ENCODE measurements at places on chromosomes 3 and 15. TPM values are rescaled to one million over a fixed set of nuclear protein-coding genes. Genes with fewer than 3 reads are reported as not detected.

Gene HRG
- total RNA-seq: not detected

Gene WDR93
- 0.88 TPM for total RNA-seq

Gene IL5RA
- total RNA-seq: 3.5 TPM

Gene IGSF10
- 22.5 TPM for total RNA-seq

Gene EBLN2
- 15.4 TPM for total RNA-seq

Gene ESYT3
- 85.1 TPM for total RNA-seq

Gene IL17RC
- 32.5 TPM for total RNA-seq

- no peak for DNase-seq
These were observed 61.4 kb downstream of the TUSC7 start for GRCh38 chr3:116770815-116771450.

DNA sequence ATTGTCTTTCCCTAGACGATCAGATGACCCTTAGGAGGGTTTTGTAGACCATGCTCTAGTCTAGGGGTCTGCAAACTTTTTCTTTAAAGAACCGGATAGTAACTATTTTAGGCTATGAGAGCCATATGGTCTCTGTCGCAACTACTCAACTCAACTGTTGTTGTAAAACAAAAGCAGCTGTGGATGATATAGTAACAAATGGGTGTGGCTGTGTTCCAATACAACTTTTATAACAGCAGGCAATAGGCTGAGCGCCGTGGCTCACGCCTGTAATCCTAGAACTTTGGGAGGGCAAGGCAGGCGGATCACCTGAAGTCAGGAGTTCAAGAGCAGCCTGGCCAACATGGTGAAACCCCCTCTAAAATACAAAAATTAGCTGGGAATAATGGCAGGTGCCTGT is 6.1 kb upstream of the CMTM6 start:
- DNase-seq: no peak

DNA sequence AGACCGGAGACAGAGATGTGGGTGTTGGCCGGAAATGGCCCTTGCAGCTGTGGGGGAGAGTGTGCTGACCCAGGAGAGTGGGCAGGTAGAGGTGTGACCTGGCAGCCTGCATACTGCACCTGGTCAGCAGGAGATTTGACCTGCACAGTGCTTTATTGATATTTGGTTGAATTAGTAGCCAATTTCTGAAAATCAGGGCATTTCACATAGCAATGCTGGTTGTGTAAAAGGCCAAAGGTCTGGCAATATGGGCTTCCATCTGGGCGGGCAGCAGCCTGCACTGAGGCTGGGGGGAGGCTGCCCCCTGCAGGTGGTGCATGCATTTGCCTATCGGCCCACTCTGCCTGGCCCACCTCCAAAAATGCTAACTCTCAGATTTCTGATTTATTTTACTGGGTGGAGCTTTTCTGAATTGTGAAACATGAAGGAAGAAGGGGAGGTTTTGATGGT is 9.4 kb upstream of the MGLL start:
- DNase-seq: peak; percentile 87

- DNase-seq: peak; percentile 15
These were observed 6.4 kb downstream of the MYL3 start for GRCh38 chr3:46856576-46857471.

GRCh38 chr3:74121761-74122160 is 492.7 kb downstream of the CNTN3 start:
- no peak for DNase-seq

DNA sequence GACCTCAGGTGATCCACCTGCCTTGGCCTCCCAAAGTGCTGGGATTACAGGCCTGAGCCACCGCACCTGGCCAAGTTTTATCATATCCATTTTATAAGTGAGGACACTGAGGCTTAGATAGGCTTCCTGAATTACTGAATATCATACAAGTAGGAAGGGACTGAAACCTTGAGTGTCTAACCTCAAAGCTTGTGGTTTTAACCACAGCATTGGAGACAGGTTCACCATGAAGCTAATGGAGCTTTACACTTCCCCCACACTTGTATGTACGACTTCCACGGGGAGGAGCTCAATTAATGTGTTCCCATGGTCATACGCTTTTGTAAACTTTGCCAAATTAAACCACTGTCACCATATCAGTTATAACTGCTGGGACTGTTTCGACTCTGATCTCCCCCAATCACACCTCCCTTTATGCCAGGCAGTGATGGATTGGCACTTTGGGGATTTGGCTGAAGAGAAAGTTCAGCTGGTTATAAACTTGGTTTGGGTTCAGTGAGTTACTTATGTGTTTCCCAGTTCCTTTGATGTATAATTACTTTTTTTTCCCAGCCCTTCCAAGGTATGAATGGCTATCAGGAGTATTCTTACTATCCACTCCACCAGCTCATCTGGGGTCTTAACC is 38.4 kb upstream of the MEIS2 start:
- DNase-seq: no peak

- no peak for DNase-seq
These were observed 18.8 kb downstream of the SHF start for GRCh38 chr15:45168751-45169551.

- DNase-seq: no peak
These were observed 56.4 kb downstream of the PRKCI start for GRCh38 chr3:170278627-170279026.

- DNase-seq: peak; percentile 51
These were observed 593 bp downstream of the FAM219B start for GRCh38 chr15:74906067-74906449.

GRCh38 chr3:45688194-45688881 is 858 bp upstream of the SACM1L start:
- DNase-seq: peak; percentile 21

GRCh38 chr3:125478326-125478725 is 41.7 kb downstream of the SNX4 start:
- DNase-seq: no peak

DNA sequence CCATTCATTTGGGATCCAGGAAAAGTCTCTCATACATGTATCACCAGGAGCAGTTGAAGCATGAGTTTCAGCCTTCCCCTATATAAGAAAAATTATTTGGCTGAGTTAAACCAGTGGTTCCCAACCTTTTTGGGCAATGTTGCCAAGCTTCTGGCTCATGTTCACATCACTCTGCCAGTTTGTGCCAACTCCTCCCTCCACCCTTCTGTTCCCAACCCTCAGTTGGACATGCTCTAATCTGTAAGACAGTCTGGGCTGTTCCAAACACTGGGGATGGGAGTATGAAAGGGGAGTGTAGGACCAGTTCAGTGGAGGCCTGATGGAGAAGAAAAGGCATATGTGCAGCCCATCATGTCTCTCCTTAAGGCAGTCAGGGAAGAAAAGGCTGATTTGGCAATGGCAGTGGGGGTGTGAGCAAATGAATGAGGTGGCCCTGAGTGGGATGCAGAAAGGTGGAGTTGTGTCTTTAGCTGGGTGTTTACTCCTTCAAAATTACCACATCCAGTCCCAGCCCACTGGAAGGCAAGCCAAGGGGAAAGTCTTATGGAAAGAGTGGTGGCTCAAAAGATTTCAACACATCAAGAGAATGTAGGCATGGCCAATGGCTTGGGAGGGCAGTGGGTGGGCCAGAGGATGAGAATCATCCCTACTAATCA is 32.0 kb upstream of the PRICKLE2 start:
- no peak for DNase-seq

- no peak for DNase-seq
These were observed at the start of gene TMEM40 for GRCh38 chr3:12759097-12759679. Gene TMEM40, minus strand, starts transcription at chr3:12759259. Its CDS starts 9,427 bp downstream, at chr3:12749832.

GRCh38 chr15:90907838-90908507 is 4.9 kb downstream of the MAN2A2 start:
- DNase-seq: no peak

GRCh38 chr15:63986751-63987341 is 59.4 kb downstream of the DAPK2 start:
- no peak for DNase-seq

DNA sequence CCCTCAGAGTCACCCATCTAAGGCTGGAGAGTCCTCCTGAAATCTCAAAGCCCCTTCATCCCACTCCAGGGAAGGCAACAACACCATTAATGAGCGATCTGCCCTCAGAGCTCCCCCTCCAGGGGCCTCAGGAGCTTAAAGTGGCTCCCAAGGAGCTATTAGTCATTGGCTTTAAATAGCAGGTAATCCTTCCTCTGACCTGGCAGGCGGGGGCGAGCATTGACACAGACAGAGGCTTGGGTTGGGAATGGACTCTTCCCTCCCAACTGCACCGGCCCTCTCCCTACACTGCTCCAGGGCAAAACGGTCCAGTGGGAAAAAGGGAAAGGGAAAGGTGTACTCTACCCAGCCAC is 1.4 kb downstream of the MFGE8 start:
- peak; percentile 62 for DNase-seq

DNA sequence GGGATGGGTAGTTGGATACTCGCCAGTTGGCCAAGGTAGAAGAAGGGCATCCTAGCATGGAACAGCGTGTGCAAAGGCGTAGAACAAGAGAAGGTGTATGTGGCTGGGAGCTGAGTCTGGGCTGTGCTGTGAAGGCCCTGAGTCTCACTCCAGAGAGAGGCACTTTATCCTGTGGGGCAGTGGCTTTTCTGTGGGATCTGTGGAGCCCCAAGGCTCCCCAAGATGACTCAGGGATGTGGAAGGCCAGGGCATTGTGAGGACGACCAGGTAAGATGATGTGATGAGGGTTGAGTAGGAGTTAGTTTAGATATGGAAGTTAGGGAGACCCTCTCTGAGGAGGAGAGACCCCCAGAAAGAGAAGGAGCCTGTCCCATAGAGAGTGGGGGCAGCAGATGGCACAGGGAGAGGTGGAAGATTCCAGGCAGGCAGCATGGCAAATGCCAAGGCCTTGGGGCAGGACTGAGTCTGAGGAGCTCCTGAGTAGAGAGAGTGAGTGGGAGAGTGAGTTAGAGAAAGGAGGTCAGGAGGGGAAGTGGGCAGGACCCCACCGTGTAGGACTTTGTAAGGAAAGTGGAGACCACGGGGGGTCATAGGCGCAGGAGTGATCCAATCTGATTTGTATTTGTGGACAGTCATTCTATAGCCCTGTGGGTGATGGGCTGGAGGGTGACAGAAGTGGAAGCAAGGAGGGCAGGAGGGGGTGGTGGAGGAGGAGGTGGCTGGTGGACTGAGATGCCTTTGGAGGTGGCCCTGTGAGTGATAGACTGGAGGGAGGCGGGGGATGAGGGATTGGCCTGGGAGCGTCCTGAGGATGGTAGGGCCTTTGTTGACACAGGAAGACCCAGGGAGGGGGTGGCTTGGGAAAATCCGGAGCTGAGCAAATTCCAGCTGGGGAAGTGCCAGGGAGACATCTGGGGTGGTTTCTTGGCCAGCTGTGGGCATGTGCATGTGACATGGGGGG is 50.3 kb downstream of the FBLN2 start:
- DNase-seq: no peak

- DNase-seq: no peak
These were observed 47.2 kb upstream of the RASA2 start for GRCh38 chr3:141439589-141439988.

GRCh38 chr3:71784201-71784913 is 591 bp downstream of the PROK2 start:
- DNase-seq: peak; percentile 37

- DNase-seq: no peak
These were observed 941.4 kb downstream of the PLOD2 start for GRCh38 chr3:145219355-145220235.

DNA sequence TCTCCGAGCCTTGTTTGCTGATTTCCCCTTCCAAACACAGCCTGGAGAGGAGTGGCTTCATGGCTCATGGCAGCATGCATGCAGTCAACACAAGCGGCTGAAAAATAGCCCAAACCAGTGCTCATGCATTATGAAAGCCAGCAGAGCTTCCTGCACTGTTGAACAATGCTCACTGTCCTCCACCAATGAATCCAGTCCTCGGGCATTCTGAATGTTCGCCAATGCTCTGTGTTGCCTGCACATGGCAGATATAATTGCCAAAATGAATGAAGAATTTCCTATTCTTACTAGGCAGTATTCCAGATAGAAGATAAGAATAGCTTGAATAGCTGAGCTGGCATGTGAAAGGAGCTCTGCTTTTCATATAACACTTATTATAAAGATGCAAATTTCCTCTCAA is 252.7 kb downstream of the ROBO1 start:
- no peak for DNase-seq

DNA sequence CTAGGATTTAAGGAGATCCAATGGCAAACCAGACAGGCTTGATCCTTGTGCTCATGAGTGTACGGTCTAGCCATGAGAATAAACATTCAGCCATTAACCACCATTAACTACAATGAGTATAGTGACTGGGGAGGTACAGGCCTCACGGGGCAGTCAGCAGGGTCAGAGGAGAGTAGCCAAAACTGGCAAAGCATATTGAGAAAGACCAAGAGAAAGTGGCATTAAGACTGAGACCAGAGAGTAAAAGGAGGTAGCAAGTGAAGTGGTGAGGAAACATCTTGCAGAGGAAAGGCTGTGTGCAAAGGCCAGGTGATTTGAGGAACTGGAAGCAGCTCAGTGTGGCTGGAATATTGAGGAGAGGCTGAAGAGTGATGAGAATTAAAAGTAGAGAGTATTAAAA is 407.2 kb upstream of the LMCD1 start:
- DNase-seq: no peak

- DNase-seq: no peak
These were observed 234.5 kb downstream of the SATB1 start for GRCh38 chr3:18190646-18191045.

GRCh38 chr3:138114988-138115971 is at the start of gene DZIP1L:
Gene DZIP1L, minus strand, starts transcription at chr3:138115608. Its CDS starts 11,637 bp downstream, at chr3:138103971.
- DNase-seq: peak; percentile 92

- DNase-seq: no peak
These were observed 87.8 kb downstream of the C3orf85 start for GRCh38 chr3:109224333-109224732.

- no peak for DNase-seq
These were observed 148.0 kb upstream of the OSTN start for GRCh38 chr3:191051037-191051436.

- no peak for DNase-seq
These were observed 2.2 kb upstream of the ANKDD1A start for GRCh38 chr15:64909546-64909945.

DNA sequence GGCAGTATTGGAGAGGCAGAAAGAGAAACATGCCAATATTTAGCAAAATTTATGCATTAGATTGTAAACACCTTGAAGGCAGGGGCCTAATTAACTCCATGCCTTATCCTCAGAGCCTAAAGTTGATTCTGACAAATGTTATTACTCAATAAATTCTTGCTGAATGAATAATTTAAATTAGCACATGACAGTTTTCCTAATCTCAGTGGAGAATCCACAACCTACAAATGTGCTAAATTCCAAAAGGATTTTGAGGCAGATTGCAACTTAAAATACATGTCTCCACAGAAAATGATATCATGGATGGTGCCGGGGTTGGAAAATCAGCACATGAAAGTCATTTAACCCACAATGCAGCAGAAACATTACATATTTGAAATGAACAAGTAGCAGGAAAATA is 41.1 kb upstream of the NANOGP8 start:
- DNase-seq: no peak
